ENCODE measurements at places on chromosomes 13 and 19.

- no peak for DNase-seq
Observed at GRCh38 chr13:77543711-77544110, 8.2 kb downstream of the SCEL start.

- no peak for DNase-seq
Observed at GRCh38 chr19:49355909-49356353, 6.3 kb downstream of the TEAD2 start.

- no peak for DNase-seq
Observed at GRCh38 chr19:14019100-14019499, 8.8 kb upstream of the RLN3 start.

- DNase-seq: no peak
Observed at GRCh38 chr13:60135344-60135743, 28.4 kb downstream of the DIAPH3 start.
